T-helper 17 cell (primary cell): ENCODE measurements at places on chromosomes 2 and 18. TPM values are rescaled to one million over a fixed set of nuclear protein-coding genes. Genes with fewer than 3 reads are reported as not detected.

DNA sequence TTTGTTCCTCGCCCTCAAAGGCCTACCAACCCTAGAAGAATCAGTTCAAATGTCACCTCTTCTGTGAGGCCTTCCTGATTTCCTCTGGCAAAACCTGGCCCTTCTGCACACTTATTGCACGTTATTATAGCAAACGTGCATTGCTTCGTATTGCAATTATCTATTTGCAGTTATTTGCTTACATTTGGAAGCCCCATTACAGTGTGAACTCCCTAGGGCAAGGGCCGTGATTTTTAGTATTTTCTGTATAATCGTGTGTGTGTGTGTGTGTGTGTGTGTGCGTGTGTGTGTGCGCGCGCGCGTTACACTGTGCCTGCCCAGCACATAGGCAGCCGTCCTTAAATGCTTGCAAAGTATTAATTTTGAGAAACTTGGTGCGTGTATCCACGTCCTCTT, 460 bp upstream of the SEMA4F start:
- DNase-seq = no peak

GRCh38 chr18:8116341-8117005, 492.8 kb upstream of the RAB12 start:
- DNase-seq = no peak

DNA sequence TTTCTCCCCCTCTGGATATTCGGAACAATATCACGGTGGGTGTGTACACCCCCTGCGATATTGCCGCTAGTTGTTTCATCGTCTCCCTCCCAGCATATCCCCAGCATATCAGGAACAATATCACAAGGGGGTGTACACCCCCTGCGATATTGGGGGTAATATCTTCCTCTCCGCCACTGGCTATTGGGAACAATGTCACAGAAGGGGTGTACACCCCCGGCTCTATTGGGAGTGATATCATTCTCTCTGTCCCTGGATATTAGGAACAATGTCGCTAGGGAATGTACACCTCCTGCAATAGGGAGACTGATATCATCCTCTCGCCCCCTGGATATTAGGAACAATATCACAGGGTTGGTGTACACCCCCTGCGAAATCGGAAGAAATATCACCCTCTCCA, 1932.0 kb downstream of the SUCLG1 start:
- no peak for DNase-seq

- peak; percentile 56 for DNase-seq
Measured at GRCh38 chr2:11681722-11682589, 12.0 kb upstream of the NTSR2 start.

Gene GAREM2
- 3.6 TPM for total RNA-seq

Gene ALPP
- 0.29 TPM for total RNA-seq

Gene SPATA3
- not detected for total RNA-seq

Gene LRRC30
- not detected for total RNA-seq

Gene QPCT
- 0.78 TPM for total RNA-seq
